NCI-H1105 treated with DMSO at 0.1 percent for 48 hours (cell line): ENCODE measurements at places on chromosomes 12 and 14.
A peak's percentile ranks its signal among the peaks of the same experiment; 100 is the strongest.

- peak; percentile 66 for DNase-seq
Observed at GRCh38 chr12:106841510-106842302, 67.2 kb downstream of the RIC8B start.

GRCh38 chr12:124687917-124688316 is 120.5 kb upstream of the NCOR2 start:
- DNase-seq = no peak

- no peak for DNase-seq
Observed at GRCh38 chr14:56416213-56416612, 163.4 kb upstream of the TMEM260 start.

DNA sequence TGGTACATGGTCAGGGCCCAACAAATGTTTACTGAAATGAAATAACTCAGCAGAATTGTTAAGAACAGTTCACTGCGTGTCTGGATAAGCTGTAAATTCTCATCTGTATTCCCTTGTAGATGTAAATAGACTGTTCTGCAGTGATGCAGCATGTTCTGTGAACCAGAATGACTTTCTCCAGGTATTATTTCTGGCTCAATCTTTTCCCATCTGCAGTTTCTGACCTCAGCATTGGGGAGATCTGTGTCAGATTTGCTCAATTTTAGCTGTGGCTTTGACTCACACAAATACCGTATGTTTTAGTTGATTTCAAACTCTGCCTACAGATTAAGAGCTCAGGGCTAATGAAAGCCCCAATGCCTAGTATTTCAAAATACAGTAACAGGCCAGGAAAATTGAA is 49.2 kb upstream of the DICER1 start:
- no peak for DNase-seq

DNA sequence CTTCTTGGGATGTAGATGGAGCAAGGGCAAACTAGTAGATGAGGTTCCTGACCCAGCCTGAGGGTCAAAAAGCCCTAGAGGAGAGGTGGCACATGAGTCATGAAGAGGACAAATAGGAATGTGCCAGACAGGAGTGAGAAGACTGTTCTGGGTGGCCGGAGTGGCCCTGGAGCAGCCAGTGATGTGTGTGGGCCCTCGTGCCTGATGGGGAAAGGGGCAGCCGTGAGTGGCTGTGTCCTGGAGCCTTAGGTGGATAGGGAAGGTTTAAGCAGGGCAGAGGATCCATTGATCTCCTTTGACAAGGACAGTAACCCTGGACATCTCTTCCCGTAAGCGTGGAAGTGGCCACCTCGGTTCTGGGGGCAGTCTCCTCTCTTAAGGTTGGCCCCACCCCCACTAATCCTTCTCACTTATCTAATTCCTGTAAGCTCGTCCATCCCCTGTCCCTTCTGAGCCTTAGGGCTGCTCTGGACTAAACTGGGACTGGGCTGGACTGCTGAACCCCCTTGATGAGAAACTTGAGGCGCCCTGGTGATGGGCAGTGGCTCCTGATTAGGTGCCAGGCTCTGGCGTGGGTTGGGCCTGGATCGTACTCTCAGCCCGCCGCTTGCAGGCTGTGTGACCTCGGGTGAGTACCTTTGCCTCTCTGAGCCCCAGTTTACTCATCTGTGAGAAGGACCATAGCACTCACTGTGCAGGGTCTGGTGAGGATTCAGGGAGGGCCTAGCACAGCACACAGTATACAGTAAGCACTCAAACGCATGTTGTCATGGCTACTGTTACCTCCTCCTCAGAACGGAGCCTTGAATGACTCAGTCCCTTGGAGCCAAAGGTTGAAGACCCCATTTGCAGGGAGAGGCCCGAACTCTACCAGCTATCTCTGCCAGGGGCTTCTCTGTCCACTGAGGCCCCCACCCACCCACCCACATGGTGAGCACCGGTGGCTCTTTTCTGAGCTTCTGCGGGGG is 4.0 kb downstream of the FAM222A start:
- no peak for DNase-seq

- DNase-seq = no peak
Observed at GRCh38 chr14:48914382-48914781, 671.8 kb downstream of the RPS29 start.

DNA sequence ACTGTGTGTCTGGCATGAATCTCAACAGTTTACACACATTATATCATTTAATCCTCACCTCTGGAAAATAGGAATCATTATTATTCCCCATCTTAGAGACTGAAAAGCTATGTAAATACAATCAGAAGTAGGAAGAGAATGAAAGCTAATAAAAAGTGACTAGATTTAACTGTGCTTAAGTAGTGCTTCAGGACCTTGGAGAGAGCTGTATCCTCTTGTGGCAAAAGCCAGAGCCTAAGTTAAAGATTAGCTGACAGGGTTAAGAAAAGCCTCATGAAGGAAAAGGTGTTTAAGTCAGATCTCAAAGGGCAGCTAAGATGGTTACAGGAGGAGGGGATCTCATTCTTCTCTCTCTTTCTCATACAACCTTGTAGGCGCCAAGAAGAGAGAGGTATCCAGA is 65.3 kb upstream of the TMEM233 start:
- DNase-seq = no peak

- no peak for DNase-seq
Observed at GRCh38 chr14:56154321-56154720, 36.1 kb downstream of the PELI2 start.

- DNase-seq = no peak
Observed at GRCh38 chr14:104214431-104215218, 76.2 kb downstream of the KIF26A start.

GRCh38 chr14:88870777-88871176 is 46.3 kb downstream of the TTC8 start:
- DNase-seq = peak; percentile 37

DNA sequence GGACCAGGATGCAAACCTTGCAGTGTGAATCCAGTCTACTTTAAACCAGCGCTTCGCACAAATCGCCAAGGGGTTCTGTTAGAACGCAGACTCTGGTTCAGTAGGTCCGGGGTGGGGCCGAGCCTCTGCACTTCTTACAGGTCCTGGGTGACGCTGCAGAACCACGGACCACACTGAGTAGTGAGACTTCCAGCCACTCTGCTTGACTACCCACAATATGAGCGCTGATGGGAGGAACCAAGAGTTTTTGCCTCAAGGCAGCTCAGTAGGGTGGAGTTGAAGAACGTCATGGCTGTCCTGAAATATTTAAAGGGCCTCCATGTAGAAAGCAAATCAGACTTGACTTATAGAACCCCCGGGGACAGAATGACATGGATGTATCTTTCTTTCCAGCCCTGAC is 138.0 kb upstream of the CRY1 start:
- no peak for DNase-seq

DNA sequence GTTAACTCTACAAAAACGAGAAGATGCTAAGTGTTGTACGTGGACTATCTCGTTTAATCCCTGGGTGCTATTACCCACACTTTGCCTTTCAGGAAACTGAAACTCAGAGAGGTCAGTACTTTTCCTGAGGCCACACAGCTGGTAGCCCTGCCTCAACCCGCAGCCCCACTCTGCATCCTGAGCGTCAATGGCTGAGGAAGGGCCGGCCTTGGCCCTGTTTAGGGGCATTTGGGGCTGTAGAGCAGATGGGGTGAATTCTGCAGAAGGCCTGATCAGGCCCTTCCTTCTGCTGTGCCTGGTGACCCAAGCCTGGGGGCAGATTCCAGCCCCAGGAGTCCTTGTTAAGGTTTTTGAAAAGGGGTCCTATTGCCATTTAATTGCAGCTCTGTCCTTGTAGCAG is 3.7 kb upstream of the CCDC197 start:
- DNase-seq = no peak

DNA sequence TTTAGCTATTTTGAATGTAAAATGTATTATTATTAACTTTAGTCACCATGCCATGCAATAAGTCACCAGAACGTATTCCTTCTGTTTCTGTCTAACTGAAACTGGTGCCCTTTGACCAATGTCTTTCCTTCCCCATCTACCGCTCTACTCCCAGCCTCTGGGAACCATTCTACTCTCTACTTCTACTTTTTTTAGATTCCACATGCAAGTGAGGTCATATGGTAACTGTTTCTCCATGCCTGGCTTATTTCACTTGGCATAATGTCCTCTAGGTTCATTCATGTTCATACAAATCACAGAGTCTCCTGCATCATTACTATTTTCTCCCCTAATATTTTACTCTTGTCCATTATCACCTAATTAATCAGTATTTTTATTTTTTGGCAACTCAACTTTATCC is 160.1 kb downstream of the TMX1 start:
- DNase-seq = no peak

DNA sequence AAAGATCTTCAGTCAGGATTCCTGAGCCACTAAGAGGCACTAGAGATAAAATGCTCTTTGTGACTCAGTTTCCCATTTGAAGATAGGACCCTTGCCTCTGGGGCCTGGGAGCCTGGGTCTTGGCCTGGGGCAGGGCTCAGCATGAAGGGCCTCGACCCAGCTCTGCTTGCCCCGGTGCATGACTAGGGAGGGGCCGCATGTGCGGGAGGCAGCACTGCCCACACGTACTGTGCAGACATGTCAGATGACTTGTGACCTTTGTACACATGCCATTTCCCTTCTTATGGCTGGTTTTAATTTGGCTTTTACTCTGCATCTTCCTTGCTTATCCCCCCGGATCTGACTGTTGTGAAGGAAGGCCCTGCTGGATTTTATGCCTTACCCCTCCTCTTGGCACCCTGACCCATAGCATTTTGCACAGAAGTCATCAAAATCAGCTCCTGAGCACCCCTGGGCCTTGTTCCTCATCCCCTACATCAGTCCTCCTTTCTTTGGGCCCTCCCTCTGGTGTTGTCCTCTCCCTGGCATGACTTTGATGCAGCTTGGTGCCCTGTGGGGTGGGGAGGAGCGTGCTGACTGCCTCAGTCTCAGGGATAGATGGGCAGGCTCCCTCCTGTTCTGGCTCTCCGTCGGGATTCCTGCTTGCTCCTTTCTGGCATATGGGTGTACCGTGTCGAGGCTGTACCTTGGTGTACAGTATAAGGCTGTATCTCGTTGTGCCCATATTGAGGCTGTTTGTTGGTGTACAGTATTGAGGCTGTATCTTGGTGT is 4.4 kb downstream of the CLSTN3 start:
- DNase-seq = no peak

GRCh38 chr12:110845339-110845682 is 1.5 kb upstream of the CCDC63 start:
- DNase-seq = no peak

DNA sequence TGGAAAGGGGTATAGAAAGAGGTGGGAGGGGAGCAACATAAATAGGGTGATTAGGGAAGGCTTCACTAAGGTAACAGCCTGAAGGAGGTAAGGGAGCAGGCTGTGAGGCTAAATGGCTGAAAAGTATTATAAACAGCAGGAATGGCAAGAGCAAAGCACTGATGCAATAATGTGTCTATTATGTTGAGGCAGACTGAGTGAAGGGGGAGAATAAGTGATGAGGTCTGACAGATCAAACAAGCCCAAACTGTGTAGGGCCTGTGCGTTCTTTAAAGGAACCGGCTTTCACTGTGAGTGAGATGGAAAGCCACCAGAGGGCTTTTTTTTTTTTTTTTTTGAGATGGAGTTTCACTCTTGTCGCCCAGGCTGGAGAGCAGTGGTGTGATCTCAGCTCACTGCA is 6.7 kb upstream of the VCPKMT start:
- no peak for DNase-seq

- DNase-seq = no peak
Observed at GRCh38 chr14:73763396-73763795, 49.2 kb upstream of the PNMA1 start.

DNA sequence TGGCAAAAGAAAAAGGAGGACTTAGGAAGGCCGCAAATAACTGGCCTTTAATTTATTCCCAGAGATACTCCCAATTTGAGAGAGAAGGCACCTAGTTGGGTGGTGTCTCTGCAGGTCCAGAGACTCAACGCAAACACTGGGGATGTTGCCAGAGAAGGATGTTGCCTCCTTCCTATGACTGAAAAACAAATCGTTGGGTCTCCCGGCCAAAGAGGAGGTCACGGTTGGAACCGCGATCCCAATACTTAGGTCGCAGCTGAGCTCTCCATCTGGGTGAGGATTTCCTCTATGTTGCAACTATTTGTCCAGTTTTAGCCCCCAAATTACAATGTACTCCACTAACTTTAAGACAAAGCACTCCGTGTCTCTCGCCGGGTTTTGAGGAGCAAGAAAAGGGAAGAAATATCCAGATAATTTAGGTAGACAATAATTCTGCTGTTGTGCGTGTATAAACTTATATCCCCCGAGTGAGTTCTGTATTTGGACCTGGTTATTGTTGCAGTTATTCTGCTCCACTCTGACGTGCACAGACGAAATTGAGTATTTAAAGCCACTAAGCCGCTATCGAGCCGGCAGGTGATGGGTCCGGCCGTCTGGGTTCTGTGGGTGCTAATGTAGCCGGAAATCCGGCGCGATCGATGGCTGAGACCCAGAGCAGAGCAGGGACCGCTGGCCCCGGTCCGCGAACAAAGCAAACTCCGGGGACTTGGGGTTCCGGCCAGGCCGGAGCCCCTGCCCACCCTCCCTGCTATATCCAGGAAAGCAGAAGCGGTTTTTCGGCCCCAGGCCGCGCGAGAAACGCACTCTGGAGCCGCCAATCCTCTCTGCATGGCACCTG is 5.7 kb downstream of the HOXC12 start:
- no peak for DNase-seq

DNA sequence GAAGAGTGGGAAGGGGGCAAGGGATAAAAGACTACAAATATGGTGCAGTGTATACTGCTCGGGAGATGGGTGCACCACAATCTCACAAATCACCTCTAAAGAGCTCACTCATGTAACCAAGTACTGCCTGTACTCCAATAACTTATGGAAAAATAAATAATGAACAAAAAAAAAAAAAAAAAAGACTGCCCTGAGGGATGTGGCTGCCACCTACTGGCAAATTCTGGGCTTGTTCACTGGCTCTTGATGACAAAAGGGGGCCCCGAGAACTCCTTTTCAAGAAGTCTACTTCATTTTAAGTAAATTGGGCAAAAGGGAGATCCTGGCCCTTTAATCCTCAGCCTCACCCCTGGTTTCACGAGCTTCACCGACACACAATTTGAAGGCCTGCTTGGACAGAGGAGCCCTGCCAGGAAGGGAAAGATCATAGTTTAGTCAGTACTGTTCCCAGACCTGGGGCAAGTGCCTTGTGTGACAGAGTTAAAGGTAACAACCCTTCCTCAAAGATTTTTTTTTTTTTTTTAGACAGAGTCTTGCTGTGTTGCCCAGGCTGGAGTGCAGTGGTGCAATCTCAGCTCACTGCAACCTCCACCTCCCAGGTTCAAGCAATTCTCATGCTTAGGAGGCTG is 26.1 kb upstream of the STAC3 start:
- no peak for DNase-seq

- DNase-seq = peak; percentile 40
Observed at GRCh38 chr12:89544681-89545184, 18.9 kb upstream of the POC1B start.
